ENCODE measurements at places on chromosomes 11 and 22.

DNA sequence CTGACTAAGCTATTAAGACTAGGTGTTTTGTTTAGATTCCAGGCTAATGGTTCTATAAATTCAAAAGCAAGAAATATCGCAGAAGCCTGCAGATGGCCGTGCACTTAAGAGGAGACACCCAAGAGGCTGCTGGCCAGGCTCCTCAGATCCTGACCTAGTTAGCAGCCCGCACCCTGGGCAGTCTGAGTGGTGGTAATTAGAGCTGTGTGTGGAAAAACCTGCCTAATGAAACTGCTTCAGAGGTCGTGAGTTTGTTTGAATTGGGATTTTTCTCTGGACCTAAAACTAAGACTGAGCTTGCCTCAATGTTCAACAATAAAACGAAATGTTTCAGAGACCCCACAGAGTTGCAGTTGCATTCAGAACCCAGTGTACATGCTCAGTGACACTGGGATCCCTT lies 627.7 kb downstream of the OPCML start:
- DNase-seq = no peak

DNA sequence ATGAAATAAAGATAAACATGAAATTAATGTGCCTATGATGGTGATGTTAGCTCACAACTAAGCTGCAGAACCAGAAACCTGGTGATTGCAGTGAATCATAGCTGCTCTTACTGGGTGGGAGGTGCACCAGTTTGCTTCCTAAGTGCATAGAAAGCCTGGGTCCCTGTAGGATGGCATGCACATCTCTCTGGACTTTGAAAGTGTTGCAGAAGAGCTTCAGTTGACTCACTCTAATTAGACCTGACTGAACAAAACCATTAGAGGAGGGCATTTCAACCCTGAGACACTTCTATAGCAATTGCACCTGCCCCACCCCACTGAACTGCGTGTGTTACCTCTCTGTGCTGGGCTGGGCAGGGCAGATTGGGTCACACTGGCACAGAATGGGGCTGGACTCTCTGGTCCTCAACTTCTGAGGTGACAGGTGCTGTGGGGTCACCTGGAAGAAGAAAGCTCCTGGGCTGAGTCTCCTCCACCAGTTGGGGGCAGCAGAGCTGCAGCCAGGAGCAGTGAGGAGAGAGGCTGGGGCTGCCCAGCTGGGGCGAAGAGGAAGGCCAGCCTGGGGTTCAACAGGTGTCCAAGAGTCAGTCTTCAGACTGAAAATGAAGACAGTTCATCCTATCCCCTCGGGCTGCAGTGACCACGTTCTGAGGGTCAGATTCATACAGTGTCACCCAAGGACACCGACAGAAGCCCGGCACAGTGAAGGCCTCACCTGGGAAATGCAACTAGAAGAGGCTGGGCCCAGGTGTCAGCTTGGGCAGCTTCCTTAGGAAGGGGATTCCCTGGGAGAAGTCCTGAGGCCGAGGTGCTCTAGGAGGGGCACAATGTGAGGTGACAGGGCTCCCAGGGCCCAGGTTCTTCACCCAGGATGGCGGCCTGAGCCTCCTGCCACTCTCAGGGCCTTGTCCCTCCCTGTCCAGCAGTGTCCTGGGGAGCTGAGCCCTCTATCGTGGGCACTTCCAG lies 58.1 kb downstream of the GGTLC2 start:
- DNase-seq = no peak

DNA sequence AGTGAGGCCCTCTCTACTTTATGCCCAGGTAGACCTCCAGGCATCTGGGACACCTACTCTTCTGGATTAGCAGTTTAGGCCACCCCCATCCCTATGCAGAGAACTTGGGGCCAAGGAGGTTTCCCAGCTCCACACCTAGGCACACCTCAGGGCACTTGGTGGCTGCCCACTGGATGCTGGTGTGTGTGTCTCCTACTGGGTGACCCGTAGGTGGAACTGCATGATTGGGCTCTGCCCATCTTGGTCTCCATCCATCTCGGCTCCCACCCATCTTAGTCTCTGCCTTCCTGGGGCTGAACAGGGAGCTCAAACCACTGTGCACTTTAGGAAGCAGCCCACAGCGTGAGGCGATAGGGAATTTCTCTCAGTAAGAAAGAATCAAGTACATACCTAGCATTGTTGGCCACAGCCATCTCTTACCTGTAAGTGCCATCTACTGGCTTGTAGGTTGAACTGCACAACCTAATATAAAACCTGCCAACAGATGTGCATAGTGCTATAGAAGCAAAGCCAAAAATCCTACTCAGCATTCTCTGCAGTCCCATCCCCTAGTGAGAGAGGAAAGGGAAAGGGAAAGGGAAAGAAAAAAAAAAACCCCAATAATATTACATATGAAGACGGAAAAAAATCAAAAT lies 61.6 kb upstream of the PTPN5 start:
- no peak for DNase-seq

DNA sequence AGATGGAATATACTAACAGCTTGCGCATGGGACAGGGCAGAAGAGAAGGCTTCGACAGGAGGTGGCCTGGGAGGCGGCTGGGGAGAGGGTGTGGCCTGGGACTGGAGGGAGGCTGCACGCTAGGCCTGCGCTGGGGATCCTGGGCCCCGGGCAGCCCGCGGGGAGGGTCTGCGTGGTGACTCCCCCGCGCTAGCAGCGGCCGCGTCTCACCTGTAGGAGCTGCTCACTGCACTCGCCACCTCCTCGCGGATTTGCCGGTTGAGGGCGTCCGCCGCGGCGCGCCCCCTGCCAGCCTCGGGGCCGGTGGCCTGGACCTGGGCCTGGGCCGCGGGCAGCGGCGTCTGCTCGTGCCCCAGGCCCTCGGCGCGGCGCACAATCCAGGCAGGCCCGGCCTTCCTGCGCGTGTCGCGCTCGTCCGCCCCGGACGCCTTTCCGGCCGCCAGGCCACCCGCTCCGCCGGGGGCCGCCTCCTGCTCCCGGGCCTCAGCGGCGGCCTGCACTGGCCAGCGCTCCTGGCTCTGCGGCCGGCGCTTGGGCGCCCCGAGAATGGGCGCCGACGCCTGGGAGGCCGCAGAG lies 1.5 kb downstream of the MAP6 start:
- no peak for DNase-seq

DNA sequence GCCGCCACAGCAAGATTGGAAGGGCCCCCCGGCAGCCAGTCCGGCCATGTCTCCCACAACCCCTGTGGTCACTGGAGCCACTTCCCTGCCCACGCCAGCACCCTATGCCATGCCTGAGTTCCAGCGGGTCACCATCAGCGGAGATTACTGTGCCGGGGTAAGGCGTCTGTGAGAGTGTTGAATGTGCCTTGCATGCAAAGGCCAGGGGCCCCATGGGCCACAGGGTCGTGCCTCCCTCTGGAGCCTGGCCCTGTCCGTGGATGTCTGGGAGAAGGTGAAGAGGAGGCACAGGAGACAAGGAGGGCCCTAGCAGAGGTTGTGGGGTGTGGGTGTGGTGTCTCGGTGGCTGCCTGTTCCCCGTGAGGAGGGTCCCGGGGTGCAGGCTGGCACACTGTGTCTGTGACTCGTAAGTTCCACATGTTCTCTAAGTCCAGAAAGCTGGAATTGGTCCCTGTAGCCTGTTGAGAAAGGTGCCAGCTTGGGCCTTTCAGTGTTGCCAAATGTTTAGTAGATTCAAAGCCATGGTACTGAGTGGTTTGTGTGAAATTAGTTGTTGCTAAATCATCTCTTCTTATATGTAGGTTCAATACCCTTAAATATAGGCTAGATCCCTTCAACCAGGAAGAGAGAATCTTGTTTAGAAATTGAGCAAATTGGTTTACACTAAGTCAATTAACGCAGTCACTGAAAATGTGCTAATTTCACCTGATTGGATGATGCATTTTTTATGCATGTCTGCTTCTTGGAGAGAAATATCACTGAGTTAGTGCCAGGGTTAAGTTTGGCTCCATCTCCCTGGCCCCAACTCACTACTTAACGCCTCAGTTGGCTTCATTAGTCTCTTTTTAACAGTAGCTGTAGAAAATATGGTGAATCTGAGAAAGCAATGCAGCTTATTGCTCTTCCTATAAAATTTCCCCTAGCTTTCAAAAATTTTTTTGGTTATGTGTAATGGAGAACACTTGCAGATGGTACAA lies 23.8 kb downstream of the AMPD3 start:
- DNase-seq = no peak

DNA sequence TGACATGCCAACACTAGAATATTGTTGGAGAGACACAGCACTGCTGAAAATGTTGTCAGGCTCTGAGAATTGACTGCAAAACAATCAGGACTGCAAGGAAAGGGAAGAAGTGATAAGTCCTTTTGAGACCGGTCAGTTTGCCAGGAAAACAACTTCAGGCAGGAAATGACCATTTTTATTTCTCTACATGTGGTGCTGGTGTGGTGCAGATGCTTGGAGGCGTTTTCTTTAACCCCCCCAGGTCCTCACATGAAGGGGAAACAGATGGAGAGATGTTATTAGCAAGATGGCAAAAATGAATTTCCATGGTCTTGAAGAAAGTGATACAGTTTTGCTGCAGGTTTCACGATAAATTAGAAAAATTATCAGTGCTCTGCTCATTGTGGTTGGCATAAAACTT lies 5.7 kb downstream of the AP2A2 start:
- no peak for DNase-seq

- no peak for DNase-seq
These were observed 18.7 kb downstream of the EHF start for GRCh38 chr11:34639545-34639944.

- no peak for DNase-seq
These were observed 4.6 kb upstream of the CDC42BPG start for GRCh38 chr11:64848826-64849597.

Data from CD4-positive, alpha-beta T cell treated with Interleukin-2 at 100 ng/mL for 4 hours (primary cell).